ENCODE measurements at places on chromosomes 5 and 9.

DNA sequence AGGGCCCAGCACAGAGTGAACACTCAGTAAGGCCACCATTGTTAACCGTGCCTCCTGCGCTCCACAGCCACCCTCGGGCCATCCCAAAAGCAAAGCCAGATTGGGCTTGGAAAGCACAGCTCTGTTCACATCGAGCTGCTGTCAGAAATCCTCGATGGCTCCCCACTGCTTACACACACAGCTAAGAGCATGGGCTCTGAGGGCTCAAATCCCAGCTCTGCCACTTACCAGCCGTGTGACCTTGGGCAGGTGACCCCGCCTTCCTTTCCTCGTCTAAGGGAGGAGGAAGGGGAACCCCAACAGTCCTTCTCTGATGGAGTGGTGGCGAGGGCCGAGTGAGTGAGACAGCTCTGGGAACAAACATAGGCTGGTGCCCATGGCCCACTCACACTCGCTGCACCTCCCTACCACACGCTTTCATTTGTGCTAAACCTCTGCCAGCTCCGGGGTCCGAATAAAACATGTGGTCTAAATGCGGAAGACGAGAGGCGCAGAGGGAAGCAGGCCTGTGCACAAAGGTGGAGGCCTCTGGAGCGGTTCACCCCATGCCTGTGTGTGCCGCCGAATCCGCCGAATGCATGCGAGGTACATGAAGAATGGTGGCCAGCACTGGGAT lies 139.3 kb downstream of the PAX5 start:
- no peak for DNase-seq

DNA sequence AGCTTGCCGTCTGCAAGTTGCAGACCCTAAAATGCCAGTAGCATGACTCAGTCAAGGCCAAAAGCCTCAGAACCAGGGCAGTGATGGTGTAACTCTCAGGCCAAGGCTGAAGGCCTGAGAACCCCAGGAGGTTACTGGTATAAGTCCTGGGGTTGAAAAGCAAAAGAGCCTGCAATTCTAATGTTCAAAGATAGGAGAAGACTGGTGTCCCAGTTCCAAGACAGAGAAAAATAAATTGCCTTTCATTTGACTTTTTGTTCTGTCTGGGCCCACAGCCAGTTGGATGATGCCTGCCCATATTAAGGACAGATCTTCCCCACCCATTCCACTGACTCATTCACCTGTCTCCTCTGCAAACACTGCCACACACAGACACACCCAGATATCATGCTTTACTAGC lies 673.2 kb downstream of the CDH18 start:
- no peak for DNase-seq

DNA sequence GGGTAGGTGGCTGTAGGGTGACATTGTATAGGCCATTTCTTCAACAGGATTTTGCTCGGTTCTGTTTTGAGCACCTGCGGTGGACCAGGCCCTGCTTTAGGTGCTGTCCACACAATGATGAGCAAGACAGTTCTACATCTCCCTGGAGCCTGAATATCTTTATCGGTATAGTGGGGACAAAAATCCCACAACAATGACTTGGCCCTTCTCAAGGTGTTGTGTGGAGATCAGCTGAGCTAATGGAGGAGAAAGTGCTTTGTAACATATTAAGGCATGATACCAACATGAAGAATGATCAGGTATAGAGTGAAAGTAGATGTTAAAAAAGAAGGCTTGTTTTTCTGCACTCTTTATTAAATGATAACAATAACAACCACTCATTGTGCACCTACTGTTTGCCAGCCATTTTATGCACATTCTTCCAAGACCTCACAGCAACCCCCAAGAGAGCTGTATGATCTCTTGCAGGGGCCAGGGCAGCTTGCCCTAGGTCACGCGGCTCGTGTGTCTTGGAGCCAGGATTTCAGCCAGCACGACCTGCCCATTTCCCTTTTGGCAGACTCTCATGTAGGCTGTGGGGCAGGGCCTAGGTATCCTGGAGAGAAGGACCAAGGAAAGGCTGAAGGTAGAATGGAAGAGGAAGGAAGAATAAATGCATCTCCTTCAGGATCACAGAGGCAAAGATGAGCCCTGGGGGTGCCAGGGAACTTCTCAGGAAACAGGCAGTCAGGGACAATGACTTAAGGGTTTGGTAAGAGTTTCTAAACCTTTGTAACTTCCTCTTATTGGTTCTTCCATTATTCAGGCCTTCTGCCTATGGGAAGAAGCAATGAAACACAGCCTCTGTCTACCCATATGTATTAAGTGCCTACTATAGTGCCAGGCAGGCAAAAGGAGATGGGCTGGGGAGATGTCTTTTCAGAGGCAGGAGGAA lies 50.0 kb upstream of the PPARGC1B start:
- DNase-seq: no peak

DNA sequence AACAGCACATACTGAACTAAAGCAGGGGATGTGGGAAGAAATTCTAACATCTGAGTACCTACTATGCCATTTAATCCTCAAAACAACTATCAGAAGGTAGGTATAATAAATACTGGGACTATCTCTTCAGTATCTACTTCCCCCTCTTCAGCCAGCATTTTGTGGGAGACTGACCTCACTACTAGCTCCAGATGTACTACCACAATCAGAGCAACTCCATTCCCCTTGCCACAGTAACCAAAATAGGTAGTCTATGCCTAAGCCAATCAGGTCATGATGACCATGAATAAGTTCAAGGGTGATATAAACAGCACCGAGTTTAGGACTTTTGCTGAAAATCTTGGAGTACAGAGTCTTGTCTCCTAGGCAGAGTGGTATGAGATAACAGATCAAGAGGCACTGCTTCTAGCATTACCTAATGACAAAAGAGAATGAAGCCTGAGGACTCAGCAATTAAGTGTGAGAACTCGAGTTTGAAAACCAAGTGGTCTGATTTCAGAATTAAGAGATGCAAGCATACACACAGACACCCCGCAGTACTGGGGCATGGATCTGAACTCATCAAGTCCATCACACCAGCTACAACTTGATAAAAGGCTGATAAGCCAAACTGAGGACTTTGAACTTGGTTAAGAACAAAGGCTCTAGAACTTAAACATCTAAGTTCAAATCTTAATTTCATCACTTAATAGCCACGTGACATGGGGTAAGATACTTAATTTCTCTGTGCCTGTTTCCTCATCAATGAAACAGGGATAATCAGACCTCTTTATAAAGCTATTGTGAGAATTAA lies 9.7 kb downstream of the FNIP1 start:
- DNase-seq: no peak

All from activated naive CD8-positive, alpha-beta T cell treated with anti-CD3 and anti-CD28 coated beads for 36 hours (primary cell).